ENCODE measurements at places on chromosomes 4 and X.

GRCh38 chr4:4981427-4981826, 37.8 kb downstream of the CYTL1 start:
- DNase-seq: no peak

- no peak for DNase-seq
Observed at GRCh38 chr4:54784161-54784671, 126.5 kb downstream of the KIT start.

GRCh38 chrX:109281483-109282275, 200.2 kb downstream of the GUCY2F start:
- no peak for DNase-seq

DNA sequence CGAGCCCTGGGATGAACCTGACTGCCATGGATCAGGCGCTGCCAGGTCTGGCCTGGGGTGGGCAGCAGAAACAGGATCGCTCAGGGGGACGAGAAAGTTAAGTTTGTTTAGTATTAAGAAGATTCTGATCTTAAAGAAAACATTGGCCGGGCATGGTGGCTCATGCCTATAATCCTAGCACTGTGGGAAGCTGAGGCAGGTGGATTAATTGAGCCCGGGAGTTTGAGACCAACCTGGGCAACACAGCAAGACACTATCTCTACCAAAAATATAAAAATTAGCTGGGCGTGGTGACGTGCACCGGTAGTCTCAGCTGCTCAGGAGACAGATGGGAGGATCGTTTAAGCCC, 696 bp upstream of the FLNA start:
- DNase-seq: no peak

DNA sequence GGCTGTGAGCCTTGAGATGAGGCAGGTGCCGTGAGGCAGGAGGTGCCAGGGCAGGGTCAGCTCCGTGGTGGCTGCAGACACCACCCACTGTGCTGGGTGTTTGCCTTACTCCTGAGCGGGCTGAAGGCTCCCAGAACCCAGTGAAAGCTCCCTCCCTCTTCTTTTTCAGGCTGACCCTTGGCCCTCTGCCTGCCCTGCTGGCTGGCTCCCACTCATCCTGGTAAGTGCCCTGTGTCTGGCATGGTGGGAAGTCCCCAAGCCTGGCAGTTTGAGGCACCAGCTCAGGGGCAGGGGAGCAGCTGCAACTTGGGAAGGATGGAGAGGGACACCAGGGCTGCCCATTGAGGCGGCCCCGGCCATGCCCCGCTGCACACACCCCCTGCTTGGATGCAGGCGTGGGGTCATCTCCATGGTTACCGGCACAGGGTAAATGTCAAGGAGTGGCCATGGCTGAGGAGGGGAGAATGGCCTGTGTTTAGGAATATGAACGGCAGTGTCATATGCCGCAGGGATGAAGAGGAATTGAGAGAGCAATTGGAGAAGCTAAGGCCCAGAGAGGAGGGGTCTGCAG, 16.8 kb downstream of the SH3BP2 start:
- no peak for DNase-seq

- no peak for DNase-seq
Observed at GRCh38 chr4:12723849-12724447, 760.2 kb downstream of the RAB28 start.

DNA sequence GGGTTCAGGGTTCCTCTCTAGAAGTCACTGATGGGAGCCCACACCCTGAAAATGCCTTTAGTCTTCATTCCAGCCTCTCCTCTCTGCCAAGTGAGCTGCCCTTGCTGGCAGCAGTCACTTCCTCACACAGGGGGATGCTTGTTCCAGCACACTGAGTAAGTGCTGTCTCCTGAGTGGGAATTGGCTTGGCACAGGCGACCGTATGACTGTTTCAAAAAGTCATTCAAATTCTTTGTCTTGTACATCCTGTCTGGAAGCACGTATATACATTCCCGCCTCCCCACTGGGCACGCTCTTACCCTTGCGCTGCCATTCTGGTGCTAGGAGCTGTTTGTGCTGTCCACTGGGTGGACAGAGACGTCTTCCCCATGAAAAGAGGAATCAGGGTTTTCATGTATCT, 40.2 kb upstream of the CD99 start:
- no peak for DNase-seq

GRCh38 chr4:180794333-180794732, 1448.9 kb upstream of the TENM3 start:
- DNase-seq: no peak

DNA sequence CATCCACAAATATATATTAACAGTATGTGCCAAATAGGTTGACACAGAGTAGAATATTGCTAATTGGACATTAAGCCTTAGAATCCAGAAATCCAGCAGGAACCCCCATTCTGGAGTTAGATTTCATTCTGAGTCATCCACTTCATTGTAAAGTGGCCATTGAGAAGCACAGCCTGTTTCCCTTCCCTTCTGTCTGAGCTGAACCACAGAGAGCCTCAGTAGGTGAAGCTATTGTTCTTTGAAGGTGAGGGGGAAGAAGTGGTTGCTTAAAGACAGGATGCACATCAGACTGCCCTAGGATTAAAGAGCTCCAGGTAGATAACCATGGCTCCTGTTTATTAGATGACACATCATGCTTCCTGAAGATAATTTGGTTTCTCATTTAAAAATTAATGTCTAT, 30.6 kb upstream of the MCF2 start:
- DNase-seq: no peak
